ENCODE measurements at places on chromosomes 3 and 15.

DNA sequence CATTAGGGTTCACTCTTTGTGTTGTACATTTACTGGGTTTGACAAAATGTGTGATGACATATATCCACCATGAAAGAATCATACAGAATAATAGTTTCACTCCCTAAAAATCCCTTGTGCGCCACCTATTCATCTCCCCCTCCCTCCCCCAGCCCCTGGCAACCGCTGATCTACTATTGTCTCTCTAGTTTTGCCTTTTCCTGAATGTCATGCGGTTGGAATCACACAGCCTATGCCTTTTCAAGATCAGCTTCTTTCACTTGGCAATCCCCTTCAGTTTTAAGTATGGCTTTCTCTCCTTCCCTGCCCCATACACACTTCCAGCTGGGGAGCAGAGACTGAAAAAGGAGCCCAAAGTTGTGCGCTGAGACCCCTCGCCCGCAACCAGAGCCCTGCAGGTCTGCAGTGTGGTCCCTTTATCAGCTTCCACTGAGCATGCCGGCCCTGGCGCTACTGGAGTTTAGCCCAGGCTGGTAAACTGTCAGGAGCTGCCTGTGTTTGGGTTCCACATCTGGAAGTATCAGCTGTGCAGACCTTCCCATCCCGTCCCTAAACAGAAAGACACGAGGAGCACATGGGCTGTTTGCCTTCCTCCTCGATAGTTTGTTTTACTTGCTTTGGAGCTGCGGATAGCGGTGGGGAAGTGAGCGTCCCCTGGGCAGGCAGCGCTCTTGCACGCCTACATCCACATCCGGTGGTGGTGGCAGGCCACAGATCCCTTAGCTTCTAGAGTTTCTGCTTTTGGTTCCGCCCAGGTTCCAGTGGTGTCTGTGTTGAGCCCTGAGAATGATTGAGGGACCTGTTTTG lies 12.3 kb downstream of the BOC start:
- DNase-seq, result no peak

- DNase-seq, result no peak
These were observed 108.5 kb downstream of the TNIK start for GRCh38 chr3:171351676-171352075.

DNA sequence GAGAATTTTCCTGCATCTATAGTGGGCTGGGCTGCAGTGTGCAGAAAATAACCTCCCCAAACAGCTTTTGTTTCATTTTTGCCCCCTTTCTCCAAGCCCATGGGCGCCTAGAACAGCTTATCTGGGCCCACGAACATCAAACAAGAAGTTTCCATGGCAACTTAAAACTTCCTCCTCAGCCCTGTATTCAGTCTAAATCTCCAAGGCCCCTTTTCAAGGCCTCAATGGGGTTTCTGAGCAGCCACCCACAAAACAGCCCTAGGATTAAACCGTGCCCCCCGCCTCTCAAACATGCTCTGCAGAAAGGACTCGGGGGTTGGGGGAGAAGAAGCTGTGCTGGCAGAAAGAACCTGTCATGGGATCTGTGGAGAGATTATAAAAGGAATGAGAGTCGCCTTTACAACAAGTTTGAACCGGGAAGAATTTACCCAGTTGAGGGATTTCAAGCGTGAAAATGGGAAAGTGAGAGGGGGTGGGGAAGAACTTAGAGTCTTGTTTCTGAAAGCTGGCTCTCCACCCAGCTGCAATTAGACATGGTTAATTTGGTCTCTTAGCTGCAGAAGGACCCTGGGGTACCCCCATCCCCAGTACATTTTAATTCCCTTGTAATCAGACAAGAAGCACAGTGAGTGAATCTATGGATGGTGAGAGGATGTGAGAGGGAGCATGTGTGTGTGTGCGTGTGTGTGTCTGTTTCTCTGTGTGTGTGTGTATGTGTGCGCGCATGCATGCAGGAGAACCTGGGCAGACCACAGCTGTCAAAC lies 4.3 kb upstream of the FAM107A start:
- no peak for DNase-seq

DNA sequence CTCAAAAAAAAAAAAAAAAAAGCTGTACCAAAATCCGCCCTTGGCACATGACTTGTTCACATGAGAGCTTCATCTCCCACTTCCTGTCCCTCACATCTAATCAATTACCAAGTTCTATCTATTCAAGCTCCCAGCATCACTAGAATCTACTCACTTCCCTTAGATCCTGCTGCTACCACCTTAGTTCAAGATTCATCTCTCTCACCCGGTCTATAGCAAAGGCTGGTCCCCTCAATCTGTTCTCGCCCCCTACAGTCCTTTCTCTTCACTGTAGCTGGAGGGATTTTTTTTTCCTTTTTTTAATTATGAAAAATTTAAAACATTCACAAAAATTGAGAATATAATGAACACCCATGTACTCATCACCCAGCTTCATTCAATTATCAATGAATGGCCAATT lies 16.7 kb upstream of the GPR160 start:
- DNase-seq, result no peak

DNA sequence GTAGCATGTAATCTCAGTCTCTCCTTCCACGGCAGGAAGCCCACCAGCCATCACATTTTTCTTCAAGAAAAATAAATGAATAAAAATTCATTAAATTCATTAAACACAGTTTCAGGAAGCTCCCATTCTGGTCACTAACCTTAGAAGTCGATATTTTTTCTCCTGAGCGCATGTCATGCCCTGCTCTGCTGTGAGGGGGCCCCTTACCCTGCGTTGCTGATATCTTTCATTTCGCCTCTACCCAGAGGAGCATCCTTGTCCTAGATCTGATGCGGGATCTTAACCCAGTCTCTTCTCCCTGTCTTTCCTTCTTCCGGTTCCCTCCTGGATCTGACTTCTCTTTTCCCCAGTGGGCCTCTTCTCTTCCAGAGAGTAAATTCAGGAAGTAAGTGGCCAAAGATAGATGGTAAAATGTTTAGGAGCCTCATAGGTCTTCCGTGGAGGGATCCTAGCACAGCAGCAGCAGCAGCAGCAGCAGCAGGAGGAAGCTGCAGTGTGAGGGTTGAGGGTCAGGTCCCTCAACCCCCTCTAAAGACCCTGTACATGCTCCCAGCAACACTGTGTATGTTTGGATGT lies 1.4 kb upstream of the ILDR1 start:
- no peak for DNase-seq

- DNase-seq, result no peak
These were observed 5.6 kb downstream of the CPB1 start for GRCh38 chr3:148833223-148833622.

- DNase-seq, result no peak
These were observed 207.2 kb downstream of the RYR3 start for GRCh38 chr15:33517944-33518343.

DNA sequence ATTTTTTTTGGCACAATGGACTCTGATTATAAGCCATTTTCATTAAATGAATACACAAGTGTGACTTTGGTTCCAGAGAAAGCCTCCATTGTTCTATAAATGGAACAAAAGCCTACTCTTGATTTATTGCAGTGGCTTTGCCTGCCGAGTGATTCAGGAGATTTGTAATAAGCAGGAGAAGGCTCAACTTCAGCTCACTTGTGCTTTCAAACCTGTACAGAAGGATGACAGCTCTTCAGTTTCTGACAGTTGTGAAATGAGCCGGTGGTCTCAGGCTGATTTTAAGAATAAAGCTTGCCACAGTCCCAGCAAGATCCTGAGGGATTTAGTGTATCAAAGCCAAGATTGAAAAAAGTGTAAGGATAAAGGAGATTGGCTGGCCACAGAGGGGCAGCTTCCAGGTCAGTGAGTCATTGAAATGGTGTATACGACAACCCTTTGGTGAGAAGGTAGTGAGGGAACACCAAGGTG lies 438.8 kb upstream of the TGFBR2 start:
- no peak for DNase-seq

GRCh38 chr3:131193641-131194238 lies 167.1 kb downstream of the NEK11 start:
- no peak for DNase-seq

GRCh38 chr15:55872471-55872870 lies 120.9 kb downstream of the NEDD4 start:
- no peak for DNase-seq

DNA sequence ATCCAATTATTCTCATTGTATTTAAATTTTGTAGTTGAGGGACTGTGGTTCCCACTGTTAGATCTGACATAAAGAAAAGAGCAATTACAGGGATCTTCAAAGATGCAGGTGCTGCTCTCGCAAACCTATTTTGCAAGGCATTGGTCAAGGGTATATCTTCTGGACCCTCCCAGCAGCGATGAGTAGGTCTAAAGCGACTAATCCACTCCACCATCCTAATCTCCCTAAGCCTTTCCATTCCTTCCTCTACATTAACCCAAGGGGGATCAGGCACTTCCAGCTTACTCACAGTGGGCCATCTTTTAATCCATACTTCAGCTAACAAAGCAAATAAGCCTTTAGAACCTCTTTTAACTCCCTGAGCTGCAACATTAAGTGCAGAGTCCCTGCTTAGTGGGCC lies 37.0 kb upstream of the CPOX start:
- DNase-seq, result no peak
